ENCODE measurements at places on chromosomes 4 and X. TPM values are rescaled to one million over a fixed set of nuclear protein-coding genes. Genes with fewer than 3 reads are reported as not detected.

ADRA2C gene
- total RNA-seq: 11.5 TPM

CENPVL1 gene
- not detected for total RNA-seq

HELT gene
- not detected for total RNA-seq

PPP2R2C gene
- 35.6 TPM for total RNA-seq

TRAPPC2 gene
- total RNA-seq: 9.2 TPM

ANKRD50 gene
- total RNA-seq: 4.8 TPM

MAOA gene
- 0.16 TPM for total RNA-seq

DRD5 gene
- total RNA-seq: not detected

GLRB gene
- 0.64 TPM for total RNA-seq

SMR3B gene
- not detected for total RNA-seq

EFHC2 gene
- total RNA-seq: 0.25 TPM

SSX4 gene
- not detected for total RNA-seq

IL2RG gene
- total RNA-seq: 0.21 TPM

SLC39A8 gene
- total RNA-seq: 11.7 TPM

MBNL3 gene
- total RNA-seq: not detected

STS gene
- 2.3 TPM for total RNA-seq

GABRE gene
- 33.7 TPM for total RNA-seq

SLC34A2 gene
- not detected for total RNA-seq

CTAG2 gene
- not detected for total RNA-seq

CT45A1 gene
- total RNA-seq: not detected

P2RY10 gene
- not detected for total RNA-seq

CXorf38 gene
- total RNA-seq: 10.4 TPM

TXK gene
- total RNA-seq: 0.20 TPM

PIR gene
- total RNA-seq: 56.1 TPM

L1CAM gene
- total RNA-seq: 23.1 TPM

BTC gene
- 1.3 TPM for total RNA-seq

OPRPN gene
- total RNA-seq: not detected
